ENCODE measurements at places on chromosomes 3 and 15.

DNA sequence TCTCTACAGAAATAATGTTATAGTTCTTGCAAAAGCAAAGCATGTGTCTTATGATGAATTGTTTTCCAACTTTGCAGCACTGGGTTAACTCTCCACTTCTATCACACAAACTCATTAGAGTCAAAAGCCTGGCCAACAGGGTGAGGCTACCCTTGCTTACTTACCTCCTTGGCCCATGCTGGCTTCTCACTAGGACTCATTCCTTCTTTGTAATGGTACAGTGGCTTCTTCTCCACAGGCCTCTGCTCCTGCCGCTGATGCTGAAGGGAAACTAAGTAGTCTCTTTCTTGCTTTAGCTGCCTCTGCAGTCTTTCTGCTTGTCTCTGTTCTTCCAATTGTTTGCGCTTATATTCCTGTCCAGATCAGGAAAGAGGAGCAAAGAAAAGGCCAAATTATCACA lies 111.5 kb upstream of the SLC2A2 start:
- no peak for DNase-seq

DNA sequence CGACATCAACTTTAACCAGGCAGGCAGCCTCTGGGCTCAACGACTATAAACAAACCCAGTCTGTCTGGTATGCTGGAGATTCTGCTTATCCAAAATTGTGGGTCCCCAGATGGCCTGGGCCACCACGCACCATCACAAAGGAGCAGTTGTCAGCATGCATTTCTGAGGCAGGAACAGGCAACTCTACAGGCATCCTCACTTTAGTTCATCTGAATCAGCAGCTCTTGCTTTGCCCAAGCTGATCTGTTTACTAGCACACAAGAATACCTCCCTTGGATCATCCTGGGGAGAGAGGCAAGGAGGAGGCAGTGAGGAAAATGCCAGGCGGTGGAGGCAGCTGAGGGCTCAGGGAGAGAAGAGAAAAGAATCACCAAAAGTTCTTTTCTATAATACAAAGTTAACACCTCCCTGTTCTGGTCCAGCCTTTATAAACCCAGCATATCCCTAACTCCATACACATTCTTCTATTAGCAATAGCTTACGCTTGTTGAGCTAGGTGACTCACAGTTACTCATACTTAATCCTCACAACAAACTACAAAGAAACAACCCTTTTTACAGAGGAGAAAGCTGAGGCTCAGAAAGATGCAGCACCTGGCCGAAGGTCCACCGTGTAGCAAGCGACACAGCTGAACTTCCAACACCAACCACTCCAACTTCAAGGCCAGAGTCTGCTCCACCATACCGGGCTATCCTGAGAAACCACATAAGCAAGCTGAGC lies 33.6 kb downstream of the ZDHHC3 start:
- no peak for DNase-seq

DNA sequence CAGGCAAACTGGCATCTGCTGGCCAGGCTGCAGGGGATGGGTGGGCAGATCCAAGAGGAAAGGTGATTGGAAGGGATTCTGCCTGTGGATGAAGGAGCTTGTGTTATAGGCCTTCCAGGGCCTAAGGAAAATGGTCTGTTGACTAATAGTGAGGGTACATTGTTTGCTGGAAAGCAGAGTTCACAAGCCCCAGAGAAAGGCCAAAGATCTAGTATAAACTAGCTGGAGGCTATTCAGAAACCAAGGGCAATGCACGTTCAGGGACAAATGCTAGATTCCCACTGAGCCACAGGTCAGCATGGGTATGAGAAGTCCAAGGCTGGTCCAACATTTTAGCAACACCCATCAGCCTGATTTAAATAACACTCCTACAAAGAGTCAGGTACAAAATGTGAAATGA lies 74.7 kb downstream of the FBN1 start:
- no peak for DNase-seq

GRCh38 chr15:51780636-51781035 lies 29.2 kb downstream of the TMOD2 start:
- no peak for DNase-seq
